ENCODE measurements at places on chromosomes 3 and 15.
A peak's percentile ranks its signal among the peaks of the same experiment; 100 is the strongest.

DNA sequence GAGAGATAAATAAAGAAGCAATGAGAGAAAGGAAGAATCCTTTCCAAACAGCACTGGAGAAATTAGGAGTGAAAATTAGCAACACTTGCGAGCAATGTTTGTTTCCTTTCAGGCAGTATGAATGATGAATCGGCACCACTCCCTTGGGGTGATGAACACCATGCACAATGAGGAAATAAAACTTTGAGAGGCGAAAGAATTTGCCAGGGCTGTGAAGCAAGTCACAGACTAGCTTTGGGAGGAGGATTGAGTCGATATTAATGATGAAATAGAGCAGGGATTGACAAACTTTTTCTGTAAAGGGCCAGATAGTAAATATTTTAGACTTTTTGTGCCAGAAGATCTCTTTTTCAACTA, 237.7 kb downstream of the AGBL1 start:
- DNase-seq: no peak

GRCh38 chr3:11718637-11719405, 75.1 kb upstream of the VGLL4 start:
- peak; percentile 61 for DNase-seq

- no peak for DNase-seq
Observed at GRCh38 chr15:48358229-48359152, 27.3 kb downstream of the DUT start.

GRCh38 chr15:31803388-31803884, 226.9 kb upstream of the CHRNA7 start:
- no peak for DNase-seq

- DNase-seq: no peak
Observed at GRCh38 chr3:197253238-197253947, 45.0 kb downstream of the DLG1 start.

DNA sequence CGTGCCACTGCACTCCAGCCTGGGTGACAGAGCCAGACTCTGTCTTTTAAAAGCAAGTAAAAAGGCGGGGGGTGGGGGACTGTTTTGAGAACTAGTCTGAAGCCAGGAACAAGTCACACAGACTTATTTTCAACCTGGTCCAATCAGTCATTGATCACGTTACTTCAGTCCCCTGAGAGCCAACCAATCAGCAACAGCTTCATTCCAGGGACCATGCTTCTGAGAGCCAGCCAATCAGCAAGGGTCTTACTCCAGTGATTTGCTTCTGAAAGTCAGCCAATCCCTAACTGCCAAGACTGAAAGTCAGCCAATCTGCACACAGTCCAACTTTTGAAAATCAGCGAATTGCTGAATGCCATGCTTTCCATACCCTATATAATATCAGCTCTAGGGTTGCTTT, 48.6 kb upstream of the C15orf39 start:
- DNase-seq: peak; percentile 75

DNA sequence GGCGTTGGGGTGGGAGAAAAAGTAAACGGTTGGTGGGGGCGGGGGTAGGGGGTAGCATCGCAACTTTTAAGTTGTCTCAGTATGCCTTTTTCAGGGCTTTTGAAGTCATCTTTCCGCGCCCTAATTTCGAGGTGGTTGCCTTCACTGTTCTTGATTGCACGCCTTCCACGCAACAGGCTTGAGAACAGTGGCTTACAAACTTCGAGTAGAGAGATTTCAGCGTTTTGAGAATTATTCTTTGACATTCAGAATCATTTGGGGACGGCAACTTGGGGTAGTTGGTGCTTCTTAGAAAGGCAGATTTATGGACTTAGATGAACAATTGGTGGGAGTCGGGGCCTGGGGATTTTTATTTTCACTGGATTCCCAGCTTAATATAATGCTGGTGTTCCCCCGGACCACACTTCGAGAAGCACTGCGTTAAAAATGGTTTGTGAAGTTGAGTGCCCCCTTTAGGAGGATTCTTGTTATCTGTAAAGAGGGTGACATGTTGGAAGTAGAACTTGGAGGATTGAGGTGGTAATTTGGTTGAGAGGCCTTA, 880 bp downstream of the PPP4R2 start:
- DNase-seq: peak; percentile 84
